NCI-H69 (cell line): ENCODE measurements at places on chromosomes 3 and 15.
A peak's percentile ranks its signal among the peaks of the same experiment; 100 is the strongest.

GRCh38 chr15:88644741-88645140 is 5.9 kb downstream of the ISG20 start:
- no peak for DNase-seq

- no peak for DNase-seq
Measured at GRCh38 chr15:99344639-99345038, 93.4 kb downstream of the LRRC28 start.

DNA sequence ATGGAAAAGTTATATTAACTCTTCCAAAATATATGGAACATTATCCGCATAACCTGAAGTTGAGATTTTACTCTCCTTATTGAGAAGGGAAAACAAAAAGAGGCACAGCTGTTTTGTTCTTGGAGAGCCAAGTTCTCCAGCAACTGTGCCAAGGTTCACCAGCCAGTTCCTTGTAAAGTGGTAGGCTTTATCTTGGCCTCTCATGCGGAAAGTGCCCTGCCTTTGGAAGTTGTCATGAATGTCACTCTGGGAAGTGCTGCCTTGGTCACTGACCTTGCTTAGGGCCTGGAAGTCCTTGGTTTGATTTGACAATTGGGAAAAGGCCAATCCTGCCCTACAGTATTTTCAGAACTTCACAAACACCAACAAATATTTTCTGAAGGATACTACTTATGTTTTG is 44.2 kb upstream of the THRB start:
- DNase-seq = no peak

- no peak for DNase-seq
Measured at GRCh38 chr15:60137711-60138396, 133.7 kb downstream of the FOXB1 start.

DNA sequence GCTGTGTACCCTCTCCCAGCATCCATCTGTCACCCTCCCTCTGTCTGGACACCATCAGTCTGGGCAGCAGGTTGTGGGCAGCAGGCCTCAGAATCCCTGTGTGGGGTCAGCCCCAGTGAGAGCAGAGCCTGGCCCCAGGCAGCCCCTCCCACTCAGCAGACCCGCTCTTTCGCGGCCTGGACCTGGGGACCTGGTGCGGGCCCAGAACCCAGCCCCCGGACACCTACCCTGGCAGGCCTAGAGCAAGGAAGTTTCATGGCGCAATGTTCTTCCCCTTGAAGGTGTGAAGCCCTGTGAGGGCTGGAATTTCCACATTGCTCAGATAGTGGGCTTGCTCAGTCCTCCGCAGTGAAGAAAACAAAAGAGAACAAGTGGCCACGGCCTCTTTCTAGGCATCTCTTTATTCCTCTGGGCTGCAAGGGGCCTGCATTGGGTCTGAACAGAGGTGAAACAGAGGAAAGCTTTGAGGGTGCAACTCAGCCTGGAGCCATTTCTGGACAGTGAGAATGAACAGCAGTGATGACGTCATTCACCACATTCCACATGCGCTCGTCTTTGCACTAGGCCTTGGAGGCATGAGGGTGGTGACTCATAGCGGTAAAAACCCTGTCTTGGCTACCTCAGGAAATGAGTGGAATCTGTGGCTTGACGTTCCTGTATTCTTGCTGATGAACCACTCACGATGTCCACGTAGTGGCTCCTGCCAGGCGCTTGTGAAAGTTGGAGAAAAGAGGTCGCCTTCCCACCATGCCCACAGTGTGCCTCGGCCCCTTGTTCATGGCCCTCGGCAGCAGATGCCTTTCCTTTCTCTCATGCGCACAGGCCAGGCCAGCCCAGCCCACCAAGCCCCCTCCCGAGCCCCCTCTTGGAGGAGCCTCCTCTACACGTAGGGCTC is 66.1 kb downstream of the SLC30A4 start:
- DNase-seq = peak; percentile 27

GRCh38 chr3:14441240-14441919 is 39.0 kb downstream of the SLC6A6 start:
- DNase-seq = no peak

DNA sequence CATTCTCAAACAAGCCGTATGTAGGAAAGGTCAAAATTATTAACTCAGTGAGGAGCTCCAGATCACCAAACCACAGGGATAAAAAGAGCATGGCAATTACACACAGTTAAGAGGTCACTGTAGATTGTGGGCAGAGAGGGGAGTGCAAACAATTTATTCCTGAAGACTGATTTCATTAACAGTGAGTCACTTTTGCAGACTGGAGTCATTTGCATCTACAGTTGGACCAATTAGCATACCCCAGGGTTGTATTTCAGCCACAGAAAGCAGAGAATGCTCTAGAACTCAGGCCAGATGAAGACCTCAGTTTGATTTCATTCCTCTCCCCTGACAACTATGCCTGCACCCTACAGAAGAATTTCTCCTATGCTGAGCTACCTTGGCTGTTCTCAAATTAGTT is 40.1 kb downstream of the SETMAR start:
- peak; percentile 28 for DNase-seq

DNA sequence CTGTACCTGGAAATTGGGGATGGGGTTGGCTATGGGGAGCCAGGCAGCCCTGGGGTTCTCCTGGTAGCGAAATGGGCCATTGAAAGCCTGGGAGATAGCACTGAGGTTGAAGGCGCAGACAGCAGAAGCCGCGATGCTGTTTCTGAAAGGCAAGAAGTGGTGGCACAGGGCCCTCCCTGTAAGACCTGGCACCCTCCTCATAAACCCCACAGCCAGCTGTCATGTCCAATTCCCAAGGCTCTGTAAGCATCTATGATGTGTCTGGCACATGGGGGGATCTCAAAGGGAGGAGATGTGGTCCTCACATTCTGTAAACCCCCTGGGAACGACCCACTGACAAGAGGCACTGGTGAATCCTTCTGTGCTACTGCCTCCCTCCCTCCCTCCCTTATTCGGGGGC is 104.0 kb downstream of the SEMA5B start:
- no peak for DNase-seq

DNA sequence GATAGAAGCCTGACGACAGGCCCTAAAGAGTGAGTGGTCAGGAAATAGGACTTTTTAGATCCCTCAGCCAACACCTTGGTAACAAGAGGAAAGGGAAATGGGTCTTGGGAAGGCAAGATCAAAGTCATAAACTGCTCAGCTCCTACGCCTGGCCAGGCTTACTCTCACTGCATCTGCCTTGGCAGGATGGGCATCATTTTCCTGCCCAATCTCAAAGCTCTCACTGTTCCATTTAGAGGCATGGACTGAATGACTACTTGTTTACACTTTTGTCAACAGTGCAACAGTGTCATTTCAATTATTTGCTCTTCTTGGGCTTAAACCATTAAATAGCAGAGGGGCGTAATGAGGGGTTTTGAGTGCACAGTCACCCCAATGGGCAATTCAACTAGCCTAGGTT is 808.7 kb downstream of the GRM7 start:
- DNase-seq = peak; percentile 27

- no peak for DNase-seq
Measured at GRCh38 chr3:182629521-182629920, 163.8 kb upstream of the ATP11B start.

- peak; percentile 2 for DNase-seq
Measured at GRCh38 chr3:158573714-158574113, 2.7 kb downstream of the MLF1 start.

- peak; percentile 84 for DNase-seq
Measured at GRCh38 chr3:135000465-135000864, 205.4 kb downstream of the EPHB1 start.

DNA sequence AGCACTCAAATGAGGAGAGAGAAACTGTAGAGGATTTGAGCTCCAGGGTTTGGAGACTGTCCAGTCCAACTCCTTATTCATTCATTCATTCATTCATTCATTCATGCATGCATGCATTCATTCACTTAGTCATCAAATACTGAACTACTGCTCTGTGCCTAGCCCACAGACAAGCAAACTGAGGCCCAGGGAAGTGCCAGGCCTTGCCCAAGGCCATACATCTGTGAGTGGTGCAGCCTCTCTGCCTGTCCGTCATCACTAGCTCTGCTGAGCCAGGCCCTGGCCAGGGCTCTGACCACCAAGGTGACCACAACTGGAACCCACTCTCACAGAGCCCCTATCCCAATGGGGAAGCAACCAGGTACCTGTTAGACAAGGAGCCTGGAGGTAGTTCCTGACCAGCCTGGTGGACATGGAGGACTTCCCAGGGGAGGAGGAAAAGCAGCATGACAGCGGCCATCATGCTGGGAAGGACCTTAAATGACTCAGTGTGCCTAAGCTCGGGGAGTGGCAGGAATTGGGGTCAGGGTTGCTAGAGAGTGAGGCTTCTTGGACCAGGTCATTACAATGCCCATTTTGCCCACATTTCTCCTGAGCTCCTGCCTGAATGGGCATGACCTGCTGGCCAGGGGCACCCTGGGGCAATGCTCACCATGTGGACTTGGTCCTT is 27.5 kb upstream of the RPL29 start:
- peak; percentile 38 for DNase-seq

- peak; percentile 56 for DNase-seq
Measured at GRCh38 chr3:34312684-34313083, 514.3 kb downstream of the PDCD6IP start.
